Esophagus squamous epithelium (tissue), 5 donors: ENCODE measurements at places on chromosomes 3 and 15.

DNA sequence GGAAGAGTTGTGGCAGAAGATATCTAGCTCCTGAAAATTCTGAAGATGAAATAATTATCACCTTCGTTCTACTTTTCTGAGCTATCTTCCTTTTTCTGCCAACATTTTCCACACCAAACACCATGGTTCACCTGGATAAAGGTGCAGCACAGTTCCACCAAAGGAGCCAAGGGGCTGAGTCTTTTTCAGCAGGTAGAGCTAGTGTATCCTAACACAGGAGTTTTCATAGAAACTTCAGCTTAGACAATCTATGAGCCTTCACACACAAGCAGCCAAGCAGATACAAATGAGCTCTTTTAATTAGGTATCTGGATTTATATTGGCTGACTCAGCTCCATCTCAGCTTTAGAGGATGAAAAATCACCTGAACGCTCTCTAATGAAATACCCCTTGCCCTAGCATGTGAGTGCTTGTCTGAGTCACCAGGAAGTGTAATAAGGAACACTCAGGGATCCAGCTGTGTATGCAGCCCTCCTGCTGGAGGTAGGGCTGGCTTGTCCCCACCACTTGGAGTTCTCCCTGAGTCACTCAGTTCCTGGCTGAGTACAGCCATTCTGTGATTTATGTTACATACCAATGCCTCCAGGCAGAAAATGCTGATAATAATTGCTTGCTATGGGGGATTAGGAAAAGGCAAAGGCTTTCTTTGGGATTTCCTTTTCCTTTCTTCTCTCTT lies 385.7 kb downstream of the LSAMP start:
- no peak for DNase-seq

- no peak for DNase-seq
Observed at GRCh38 chr3:127589600-127590281, 792 bp downstream of the TPRA1 start.

GRCh38 chr3:2657971-2658370 lies 452.2 kb downstream of the IL5RA start:
- DNase-seq: no peak

GRCh38 chr3:151859905-151860304 lies 13.5 kb upstream of the SUCNR1 start:
- DNase-seq: no peak

DNA sequence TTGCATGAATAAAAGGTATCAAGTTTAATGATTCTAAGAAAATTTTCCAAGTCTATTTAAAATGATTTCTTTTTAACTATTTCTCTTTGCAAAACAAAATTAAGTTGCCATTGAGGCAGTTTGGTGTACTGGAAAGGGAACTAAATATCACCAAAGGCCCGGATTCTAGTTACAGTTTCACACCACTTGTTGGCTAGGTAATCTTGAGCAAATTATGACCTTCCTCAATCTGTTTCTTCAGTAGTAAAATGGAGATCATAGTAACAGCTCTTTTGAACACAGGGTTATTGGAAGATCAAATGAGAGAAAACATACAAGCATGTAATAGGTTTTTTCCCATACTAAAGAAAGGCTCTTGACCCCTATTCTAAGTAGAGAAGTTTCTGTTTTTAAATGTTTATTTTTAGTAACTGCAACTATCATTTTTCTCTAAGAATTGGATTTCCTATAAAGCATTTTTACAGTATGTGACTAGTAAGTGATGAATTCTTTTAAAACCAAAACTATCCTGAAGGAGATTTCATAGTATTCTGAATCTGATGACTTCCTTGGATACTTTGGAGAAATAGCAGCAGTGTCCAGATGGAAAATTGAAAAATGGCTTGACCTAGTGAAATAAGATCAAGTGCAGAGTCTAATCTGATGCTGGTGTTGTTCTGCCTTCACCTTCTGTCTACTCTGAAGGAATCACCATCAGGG lies 15.7 kb downstream of the SCAANT1 start:
- no peak for DNase-seq

DNA sequence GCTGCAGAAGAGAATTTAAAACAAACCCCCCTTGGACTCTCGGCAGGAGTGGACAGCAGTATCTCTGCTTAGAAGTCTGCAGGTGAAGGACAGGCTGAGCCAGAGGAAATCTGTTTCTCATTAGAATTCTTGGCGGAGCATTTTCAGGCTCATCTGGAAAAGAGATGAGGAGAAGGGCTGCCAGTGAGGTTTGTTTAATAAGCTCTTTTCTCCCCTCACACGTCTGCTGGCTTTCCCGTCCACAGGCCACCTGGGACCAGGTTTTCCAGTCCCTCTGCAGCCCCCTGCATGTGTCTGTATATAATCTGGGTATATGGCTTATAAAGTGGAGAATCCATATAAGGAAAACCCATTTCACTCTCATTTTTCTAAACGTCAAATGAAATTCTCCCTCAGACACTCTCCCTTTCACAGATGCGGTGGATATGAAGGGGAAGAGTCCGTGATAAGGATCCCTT lies 155.4 kb upstream of the TPM1 start:
- no peak for DNase-seq

- DNase-seq: no peak
Observed at GRCh38 chr15:37678124-37678523, 256.3 kb upstream of the TMCO5A start.

DNA sequence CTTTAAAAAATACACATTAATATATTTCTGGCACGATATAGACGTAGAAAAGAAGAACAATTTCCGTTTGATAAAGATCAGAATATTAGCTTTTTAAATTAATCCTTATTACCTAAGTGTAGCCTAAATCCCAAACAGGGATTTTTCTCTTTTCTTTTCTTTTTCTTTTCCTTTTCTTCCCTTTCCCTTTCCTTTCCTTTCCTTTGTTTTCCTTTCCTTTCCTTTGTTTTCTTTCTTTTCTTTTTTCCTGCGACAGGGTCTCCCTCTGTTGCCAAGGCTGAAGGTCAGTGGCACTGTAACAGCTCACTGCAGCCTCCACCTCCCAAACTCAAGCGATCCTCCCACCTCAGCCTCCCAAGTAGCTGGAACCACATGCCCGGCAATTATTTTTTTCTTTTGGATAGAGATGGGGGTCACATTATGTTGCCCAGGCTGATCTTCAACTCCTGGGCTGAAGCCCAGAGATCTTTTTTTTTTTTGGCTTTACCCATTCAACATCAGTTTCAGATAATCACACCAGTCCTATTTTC lies 1.8 kb upstream of the USF3 start:
- no peak for DNase-seq

- no peak for DNase-seq
Observed at GRCh38 chr15:88267720-88268119, 11.2 kb upstream of the NTRK3 start.

- no peak for DNase-seq
Observed at GRCh38 chr3:154132777-154133375, 11.7 kb downstream of the ARHGEF26 start.

GRCh38 chr3:133492159-133492741 lies 81.2 kb upstream of the CDV3 start:
- DNase-seq: no peak

DNA sequence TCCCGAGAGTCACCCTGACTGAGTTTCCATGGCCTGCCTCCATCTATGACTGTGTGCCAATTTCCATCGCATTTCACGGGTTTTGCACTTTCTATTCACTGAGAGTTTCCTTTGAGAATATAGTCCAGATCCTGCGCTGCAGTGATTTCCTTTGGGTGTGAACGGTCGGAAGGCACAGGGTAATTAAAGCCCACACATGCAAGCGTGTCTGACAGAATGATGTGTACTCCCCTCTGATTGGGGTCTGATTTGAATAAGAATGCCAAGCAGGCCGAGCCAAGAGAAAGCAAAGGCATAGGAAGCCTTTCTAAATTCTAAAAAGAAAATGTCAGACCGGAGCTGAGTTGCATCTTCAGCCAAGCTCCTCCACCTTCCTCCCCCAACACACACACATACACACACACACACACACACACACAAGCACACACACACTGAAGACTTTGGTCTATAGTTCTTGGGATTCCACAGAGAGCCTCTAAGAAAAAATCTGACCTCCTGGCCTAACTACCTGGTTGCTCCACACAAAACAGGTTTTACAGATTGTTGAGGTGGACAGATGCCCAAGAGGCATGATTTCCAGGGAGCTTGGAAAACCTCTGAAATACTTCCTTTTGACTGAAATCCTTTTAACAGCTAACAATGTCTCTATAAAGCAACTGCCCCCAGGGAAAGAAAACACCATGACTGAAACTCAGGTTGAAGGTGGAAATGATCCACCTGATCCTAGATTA lies 59.7 kb upstream of the LRRN1 start:
- no peak for DNase-seq

DNA sequence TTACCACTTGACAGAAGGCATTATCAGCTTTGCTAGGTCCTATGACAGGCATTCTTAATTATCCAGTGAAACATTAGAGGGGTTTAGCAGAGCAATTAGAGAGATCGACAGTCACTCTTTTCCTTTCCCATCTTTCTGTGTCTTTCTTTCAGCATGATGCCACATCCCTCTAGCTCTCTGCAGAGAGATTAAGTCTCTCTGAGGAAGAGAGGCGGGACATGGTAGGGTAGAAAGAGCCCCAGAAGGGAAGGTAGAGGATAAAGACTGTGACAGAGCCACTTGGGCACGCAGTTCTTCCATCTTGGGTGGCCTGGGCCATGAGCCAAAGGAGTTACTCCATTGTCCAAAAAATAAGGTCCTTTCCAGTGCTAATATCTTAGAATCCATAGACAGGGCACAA lies 55.8 kb downstream of the HHLA2 start:
- DNase-seq: no peak

GRCh38 chr15:77107531-77108355 lies 36.8 kb upstream of the TSPAN3 start:
- DNase-seq: no peak

GRCh38 chr15:50275908-50276307 lies 10.4 kb upstream of the HDC start:
- DNase-seq: no peak

DNA sequence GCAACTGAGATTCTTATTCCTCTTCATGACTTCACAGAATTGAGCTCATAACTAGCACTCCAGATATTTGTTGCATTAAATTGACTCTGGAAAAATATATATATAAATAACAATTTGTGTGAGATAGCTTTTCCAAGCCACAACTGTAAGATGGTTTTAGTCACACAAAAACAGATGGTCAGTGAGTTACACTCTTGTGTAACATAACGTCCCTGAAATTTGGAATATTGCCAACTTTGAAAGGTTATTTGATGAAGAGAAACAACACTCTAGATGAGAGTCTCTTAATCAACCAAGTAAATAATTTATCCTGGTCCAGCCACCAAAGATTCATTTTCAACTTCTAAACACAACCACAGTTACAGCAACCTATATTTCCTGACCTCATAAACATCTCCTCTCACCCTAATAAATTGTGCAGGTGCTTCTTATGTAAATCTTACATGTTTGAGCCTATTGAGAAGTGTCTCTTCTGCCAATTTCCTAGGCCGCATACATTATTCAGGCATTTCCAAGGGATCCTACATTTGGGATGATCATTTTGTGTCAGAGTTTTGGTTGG lies 84.9 kb upstream of the ACP3 start:
- no peak for DNase-seq

DNA sequence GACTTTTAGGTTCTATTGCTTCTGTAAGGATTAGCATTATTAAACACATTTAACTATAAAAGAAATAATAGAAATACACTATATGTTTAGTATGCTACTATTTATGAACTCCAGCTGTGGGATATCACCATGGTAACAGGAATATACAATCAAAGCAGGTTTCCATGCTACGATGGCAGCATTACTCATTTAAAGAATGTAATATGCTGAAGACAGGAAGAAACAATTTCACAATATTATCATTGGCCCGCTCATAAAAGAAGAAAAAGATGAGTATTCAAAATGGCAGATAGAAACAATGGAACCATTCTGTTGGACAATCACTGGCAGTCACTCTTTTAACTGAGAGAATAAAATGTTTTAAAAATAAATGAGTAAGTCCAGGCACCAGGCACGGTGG lies 153.4 kb downstream of the CBLB start:
- DNase-seq: no peak

- no peak for DNase-seq
Observed at GRCh38 chr3:58387650-58388546, 45.7 kb downstream of the PDHB start.

GRCh38 chr3:126912027-126912422 lies 70.9 kb upstream of the PLXNA1 start:
- DNase-seq: no peak

DNA sequence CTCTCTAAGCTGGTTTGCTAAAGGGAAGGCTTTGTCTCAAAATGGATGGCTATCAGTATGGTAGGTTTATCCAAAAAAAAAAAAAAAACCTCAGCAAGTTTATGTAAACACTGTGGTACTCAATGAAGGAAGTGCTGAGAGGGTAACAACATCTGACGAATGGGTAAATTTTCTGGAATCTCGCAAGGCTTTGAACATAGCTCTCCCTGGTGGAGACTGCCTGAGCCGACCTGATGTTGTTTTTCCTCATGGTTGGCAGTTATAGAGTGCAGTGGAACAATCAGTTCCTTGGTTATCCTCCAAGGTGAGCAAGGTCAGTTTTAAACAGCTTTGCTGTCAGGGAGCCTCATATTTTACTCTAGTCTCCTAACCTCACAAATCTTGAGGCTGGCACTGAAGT lies 94.6 kb downstream of the ZPLD1 start:
- DNase-seq: no peak

DNA sequence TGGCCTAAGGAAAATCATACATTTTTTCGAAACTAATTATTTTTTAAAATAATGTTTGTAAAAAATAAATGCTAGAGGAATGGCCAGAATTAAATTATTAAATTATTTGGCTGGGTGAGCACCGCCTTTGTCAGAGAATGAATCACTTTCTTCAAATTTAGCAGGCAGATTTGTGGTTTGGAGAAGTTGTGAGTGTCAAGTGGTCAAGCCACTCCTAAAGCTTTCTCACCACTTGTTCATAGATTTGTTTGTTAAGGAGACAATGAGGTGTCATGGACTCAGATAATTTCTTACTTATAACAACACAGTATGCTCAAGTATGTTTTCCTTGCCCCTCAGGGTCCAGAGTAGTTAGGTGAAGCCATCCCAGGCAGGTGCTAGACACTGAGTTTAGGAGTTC lies 196.2 kb downstream of the TUSC7 start:
- no peak for DNase-seq

DNA sequence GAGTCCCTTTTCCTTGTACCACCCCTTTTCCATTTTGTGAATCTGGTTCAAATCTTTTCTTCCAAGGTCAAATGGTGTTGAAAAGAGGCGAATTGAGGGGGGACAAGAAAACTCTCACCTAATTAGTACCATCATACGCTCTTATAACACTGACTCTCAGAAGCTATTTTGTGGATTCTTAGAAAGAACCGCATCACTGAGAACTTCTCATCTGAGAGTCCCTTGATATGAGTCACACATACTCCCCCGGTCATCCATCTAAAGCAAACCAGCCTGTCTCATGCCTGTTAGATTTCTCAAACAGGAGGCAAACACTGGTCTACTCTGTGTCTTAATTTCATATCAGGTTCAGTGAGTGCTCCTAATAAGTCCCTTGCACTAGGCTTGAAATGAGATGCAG lies 76.5 kb upstream of the SPRED1 start:
- DNase-seq: no peak

- DNase-seq: no peak
Observed at GRCh38 chr3:193572426-193572908, 17.8 kb upstream of the ATP13A4 start.
